ENCODE measurements at places on chromosomes 2 and 18. TPM values are rescaled to one million over a fixed set of nuclear protein-coding genes. Genes with fewer than 3 reads are reported as not detected.

FAM110C gene
- 3.9 TPM for total RNA-seq

DUSP2 gene
- 8.1 TPM for total RNA-seq

CBLN2 gene
- total RNA-seq = 20.8 TPM

WDR33 gene
- 97.8 TPM for total RNA-seq

TMEM214 gene
- total RNA-seq = 61.0 TPM

NPPC gene
- 5.2 TPM for total RNA-seq

LYPD1 gene
- total RNA-seq = 15.8 TPM

ZBTB14 gene
- 21.3 TPM for total RNA-seq

CHST10 gene
- 27.2 TPM for total RNA-seq

CCDC68 gene
- total RNA-seq = 14.3 TPM

EMILIN2 gene
- 41.1 TPM for total RNA-seq

NAPG gene
- 59.6 TPM for total RNA-seq

FAM124B gene
- total RNA-seq = 8.2 TPM

PSTPIP2 gene
- total RNA-seq = 18.3 TPM

CRYGD gene
- total RNA-seq = 823 TPM

CTAGE1 gene
- not detected for total RNA-seq

AKAIN1 gene
- 1.3 TPM for total RNA-seq

CXCR1 gene
- 0.33 TPM for total RNA-seq

SIX2 gene
- total RNA-seq = 12.4 TPM
